ENCODE measurements at places on chromosomes 3 and 15. TPM values are rescaled to one million over a fixed set of nuclear protein-coding genes. Genes with fewer than 3 reads are reported as not detected.

Gene KBTBD13
- not detected for total RNA-seq

Gene GOLGA8Q
- total RNA-seq: 0.88 TPM

Gene IQCB1
- total RNA-seq: 16.6 TPM

Gene FSIP1
- 0.62 TPM for total RNA-seq

Gene RAD54L2
- 20.5 TPM for total RNA-seq

Gene HPS3
- total RNA-seq: 19.4 TPM

Gene C3orf85
- total RNA-seq: not detected

Gene GOLGA8N
- 1.6 TPM for total RNA-seq

Gene CCK
- 0.42 TPM for total RNA-seq

Gene IGSF11
- total RNA-seq: not detected

Gene PIGB
- total RNA-seq: 10.9 TPM

Gene CCR3
- total RNA-seq: not detected

Gene ZNF80
- not detected for total RNA-seq

Gene P3H2
- 27.8 TPM for total RNA-seq

Gene EIF4E3
- 9.1 TPM for total RNA-seq

Gene CHRNA5
- 4.7 TPM for total RNA-seq

Gene AP3B2
- total RNA-seq: 0.54 TPM

Gene MYL3
- 0.54 TPM for total RNA-seq

Gene AHSG
- total RNA-seq: not detected

Gene U2SURP
- total RNA-seq: 60.6 TPM

Gene ACTC1
- total RNA-seq: not detected

Gene FBXL2
- total RNA-seq: 12.6 TPM

Gene AADAC
- not detected for total RNA-seq

Gene SNX22
- total RNA-seq: 1.0 TPM

Gene CPOX
- total RNA-seq: 26.5 TPM

Gene ZBTB47
- 8.8 TPM for total RNA-seq

Gene FAM107A
- total RNA-seq: not detected

Gene C3orf20
- not detected for total RNA-seq

Gene CHRM5
- total RNA-seq: not detected

Gene ZNF35
- 14.2 TPM for total RNA-seq

Gene SLC38A3
- total RNA-seq: 0.48 TPM

Gene ITGB5
- total RNA-seq: 86.0 TPM

Gene SUSD5
- 1.4 TPM for total RNA-seq

Gene RBPMS2
- 1.9 TPM for total RNA-seq

Measured in kidney epithelial cell (primary cell).